ENCODE measurements at places on chromosomes 13 and 19. TPM values are rescaled to one million over a fixed set of nuclear protein-coding genes. Genes with fewer than 3 reads are reported as not detected.

Gene IFNL4
- total RNA-seq, result not detected

Gene OVOL3
- not detected for total RNA-seq

Gene ZNF43
- 10.0 TPM for total RNA-seq

Gene ZNF440
- 5.6 TPM for total RNA-seq

Gene CYP2A7
- total RNA-seq, result 0.36 TPM

Gene JOSD2
- total RNA-seq, result 34.6 TPM

Gene GRAMD1A
- 55.7 TPM for total RNA-seq

Gene KCNN4
- 0.71 TPM for total RNA-seq

Gene MBD3L3
- not detected for total RNA-seq

Gene LGI4
- total RNA-seq, result 29.0 TPM

Gene CEACAM7
- 0.49 TPM for total RNA-seq

Gene PDE4C
- total RNA-seq, result 5.4 TPM

Gene RDH8
- total RNA-seq, result not detected

Gene UQCR11
- total RNA-seq, result 81.1 TPM

Gene MOB3A
- 28.6 TPM for total RNA-seq

Gene C5AR2
- total RNA-seq, result 1.8 TPM

Gene ACTL9
- not detected for total RNA-seq

Gene PTPRS
- total RNA-seq, result 211 TPM

Gene TEX101
- not detected for total RNA-seq

- H3K4me3 ChIP-seq, result no peak overlapping the region
- DNase-seq, result no peak
- no peak overlapping the region for H3K27ac ChIP-seq
- H3K27me3 ChIP-seq, result peaks cover 3% of the 10 kb centered on the region
These were observed 13.9 kb downstream of the APLP1 start for GRCh38 chr19:35882114-35882832.

GRCh38 chr19:8609279-8610040, 1.1 kb downstream of the ADAMTS10 start:
- no peaks in the 10 kb centered on the region for H3K27me3 ChIP-seq
- H3K27ac ChIP-seq, result peak overlapping the region; percentile 81
- H3K36me3 ChIP-seq, result peaks cover 7% of the 10 kb centered on the region
- H3K4me1 ChIP-seq, result no peaks in the 10 kb centered on the region
- H3K4me3 ChIP-seq, result peak overlapping the region; percentile 80

DNA sequence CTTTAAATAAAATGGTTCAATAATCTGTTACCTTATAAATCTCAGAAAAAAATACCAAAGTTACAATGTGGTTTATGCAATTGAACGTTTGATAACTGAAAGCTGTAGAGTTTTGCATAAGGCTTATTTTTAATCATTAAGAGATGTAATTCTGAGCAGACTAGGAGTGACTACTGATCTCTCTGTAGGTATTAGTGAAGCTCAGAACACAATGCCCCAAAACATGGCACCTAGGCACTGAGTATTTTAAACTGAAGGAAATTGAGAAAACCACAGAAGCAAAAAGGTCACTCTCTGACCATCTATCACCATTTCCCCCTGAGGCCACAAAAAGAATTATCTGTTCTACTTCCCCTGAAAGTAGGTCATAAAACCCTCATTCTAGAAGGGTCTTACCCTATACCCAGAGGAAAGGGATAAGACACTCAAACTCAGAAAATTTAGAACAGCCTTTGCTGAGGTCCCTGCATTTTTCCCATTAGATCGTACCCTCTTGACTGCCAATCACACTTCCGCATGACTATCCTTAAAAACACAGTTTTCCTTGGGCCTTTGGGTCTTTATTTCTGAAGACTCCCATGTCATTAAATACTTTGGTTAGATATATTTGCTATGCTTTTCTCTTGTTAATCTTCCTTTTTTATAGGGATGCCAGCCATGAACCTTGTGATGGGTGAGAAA, 158.1 kb downstream of the PCDH9 start:
- H3K4me3 ChIP-seq, result no peak overlapping the region
- no peak for DNase-seq
- no peaks in the 10 kb centered on the region for H3K27me3 ChIP-seq
- no peak overlapping the region for H3K27ac ChIP-seq
- H3K4me1 ChIP-seq, result no peaks in the 10 kb centered on the region

- H3K27me3 ChIP-seq, result no peaks in the 10 kb centered on the region
- no peak overlapping the region for H3K4me3 ChIP-seq
- peaks cover 16% of the 10 kb centered on the region for H3K4me1 ChIP-seq
- no peak for DNase-seq
These were observed 152.4 kb downstream of the LMO7 start for GRCh38 chr13:75788481-75788981.

GRCh38 chr13:42625611-42626010, 51.7 kb downstream of the TNFSF11 start:
- no peak overlapping the region for H3K4me3 ChIP-seq
- DNase-seq, result no peak
- no peaks in the 10 kb centered on the region for H3K36me3 ChIP-seq
- H3K27me3 ChIP-seq, result no peaks in the 10 kb centered on the region
- H3K4me1 ChIP-seq, result no peaks in the 10 kb centered on the region

GRCh38 chr13:111908361-111908760, 158.6 kb upstream of the SOX1 start:
- DNase-seq, result peak; percentile 45
- no peak overlapping the region for H3K27ac ChIP-seq
- H3K36me3 ChIP-seq, result no peaks in the 10 kb centered on the region
- no peaks in the 10 kb centered on the region for H3K4me1 ChIP-seq

GRCh38 chr13:51113186-51113881, 2.3 kb upstream of the C13orf42 start:
- H3K4me1 ChIP-seq, result no peaks in the 10 kb centered on the region
- no peaks in the 10 kb centered on the region for H3K27me3 ChIP-seq

- H3K36me3 ChIP-seq, result peaks cover 82% of the 10 kb centered on the region
- DNase-seq, result peak; percentile 85
- H3K27me3 ChIP-seq, result no peaks in the 10 kb centered on the region
These were observed 12.4 kb downstream of the PRKD2 start for GRCh38 chr19:46704379-46705076.

DNA sequence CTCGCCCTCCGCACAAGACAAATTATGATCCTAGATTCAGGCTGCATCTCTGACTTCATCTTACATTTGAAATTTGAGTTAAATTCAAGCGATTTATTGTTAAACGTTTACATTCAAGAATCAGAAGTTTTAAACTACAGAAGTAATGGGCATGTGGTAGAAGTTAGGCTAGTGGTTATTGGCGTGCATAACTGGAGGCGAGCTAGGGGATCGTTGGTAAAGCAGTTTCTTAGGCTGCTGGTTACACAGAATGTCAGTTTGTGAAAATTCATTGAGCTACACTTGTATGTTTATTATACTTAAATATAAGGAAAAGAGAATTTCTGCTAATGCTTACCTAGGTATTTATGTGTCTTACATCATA, 733 bp upstream of the CDX2 start:
- H3K27me3 ChIP-seq, result peaks cover 99% of the 10 kb centered on the region
- no peak overlapping the region for H3K27ac ChIP-seq
- peaks cover 32% of the 10 kb centered on the region for H3K4me1 ChIP-seq
- H3K36me3 ChIP-seq, result no peaks in the 10 kb centered on the region

- peaks cover 14% of the 10 kb centered on the region for H3K4me1 ChIP-seq
- no peaks in the 10 kb centered on the region for H3K36me3 ChIP-seq
- no peak overlapping the region for H3K27ac ChIP-seq
- no peaks in the 10 kb centered on the region for H3K27me3 ChIP-seq
- no peak overlapping the region for H3K4me3 ChIP-seq
These were observed 619 bp upstream of the EXOC3L2 start for GRCh38 chr19:45245826-45246225.

DNA sequence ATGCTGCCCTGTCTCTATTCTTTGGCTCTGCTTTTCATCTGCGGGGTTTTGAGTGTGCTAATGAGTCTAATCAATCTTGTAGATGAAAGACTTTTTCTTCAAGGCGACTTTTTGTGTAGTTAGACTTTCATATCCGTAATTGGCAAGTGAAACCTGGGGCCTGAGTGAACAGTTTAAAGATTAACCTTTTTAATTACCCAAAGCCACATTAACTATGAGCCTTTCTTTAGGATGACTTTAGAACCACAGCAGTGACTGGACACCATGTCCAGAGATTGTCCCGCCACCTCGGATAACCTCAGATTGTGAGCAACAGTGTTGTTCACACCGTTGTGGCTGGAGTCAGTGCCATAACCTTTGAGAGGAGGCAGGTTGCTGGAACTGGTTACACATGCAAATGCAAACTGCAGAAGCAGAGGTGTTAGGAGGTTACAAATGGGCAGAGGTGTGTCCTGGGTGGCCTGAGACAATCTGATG, 58.7 kb downstream of the SIAH3 start:
- H3K4me3 ChIP-seq, result no peak overlapping the region
- no peak for DNase-seq
- no peaks in the 10 kb centered on the region for H3K36me3 ChIP-seq

DNA sequence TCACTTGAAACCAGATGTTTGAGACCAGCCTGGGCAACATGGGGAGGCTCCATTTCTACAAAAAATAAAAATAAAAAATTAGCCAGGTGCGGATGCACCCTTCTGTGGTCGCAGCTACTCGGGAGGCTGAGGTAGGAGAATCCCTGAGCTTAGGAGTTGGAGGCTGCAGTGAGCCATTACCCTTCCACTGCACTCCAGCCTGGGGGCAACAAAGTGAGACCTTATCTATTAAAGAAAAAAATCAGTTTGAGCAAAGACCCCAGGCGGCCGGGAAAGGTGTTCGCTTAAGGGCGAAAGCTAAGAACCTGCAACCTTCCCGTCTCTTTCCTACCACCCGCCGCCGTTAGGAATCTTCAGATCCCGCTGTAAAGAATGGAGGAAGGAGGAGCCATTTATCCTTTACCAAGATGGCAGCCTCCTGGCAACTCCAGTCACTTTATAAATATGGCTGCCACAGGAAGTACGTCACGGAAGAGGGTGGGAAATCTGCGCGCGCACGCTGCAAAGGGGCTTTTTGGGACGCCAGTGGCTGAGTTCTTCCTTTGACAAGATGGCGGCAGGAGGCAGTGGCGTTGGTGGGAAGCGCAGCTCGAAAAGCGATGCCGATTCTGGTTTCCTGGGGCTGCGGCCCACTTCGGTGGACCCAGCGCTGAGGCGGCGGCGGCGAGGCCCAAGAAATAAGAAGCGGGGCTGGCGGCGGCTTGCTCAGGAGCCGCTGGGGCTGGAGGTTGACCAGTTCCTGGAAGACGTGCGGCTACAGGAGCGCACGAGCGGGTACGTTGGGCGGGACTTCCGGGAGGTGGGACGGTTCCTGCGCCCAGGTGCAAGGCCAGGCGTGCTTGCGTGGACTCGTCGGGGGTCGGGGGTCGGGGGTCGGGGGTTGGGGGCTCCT, at the start of gene NOP53:
TSS of gene NOP53 (plus strand) at position 537 of the 892 bp plus-strand sequence. CDS start at position 551, 14 bp downstream.
- H3K4me1 ChIP-seq, result peaks cover 47% of the 10 kb centered on the region
- peak within 1 kb of the TSS; percentile 96 for H3K27ac ChIP-seq
- H3K27me3 ChIP-seq, result no peaks in the 10 kb centered on the region
- peak; percentile 99 for DNase-seq
- H3K4me3 ChIP-seq, result peak within 1 kb of the TSS; percentile 68

- H3K4me1 ChIP-seq, result no peaks in the 10 kb centered on the region
- no peak overlapping the region for H3K4me3 ChIP-seq
- no peaks in the 10 kb centered on the region for H3K27me3 ChIP-seq
- H3K36me3 ChIP-seq, result no peaks in the 10 kb centered on the region
- H3K27ac ChIP-seq, result no peak overlapping the region
- no peak for DNase-seq
These were observed 391.9 kb downstream of the IRS2 start for GRCh38 chr13:109394311-109394988.

DNA sequence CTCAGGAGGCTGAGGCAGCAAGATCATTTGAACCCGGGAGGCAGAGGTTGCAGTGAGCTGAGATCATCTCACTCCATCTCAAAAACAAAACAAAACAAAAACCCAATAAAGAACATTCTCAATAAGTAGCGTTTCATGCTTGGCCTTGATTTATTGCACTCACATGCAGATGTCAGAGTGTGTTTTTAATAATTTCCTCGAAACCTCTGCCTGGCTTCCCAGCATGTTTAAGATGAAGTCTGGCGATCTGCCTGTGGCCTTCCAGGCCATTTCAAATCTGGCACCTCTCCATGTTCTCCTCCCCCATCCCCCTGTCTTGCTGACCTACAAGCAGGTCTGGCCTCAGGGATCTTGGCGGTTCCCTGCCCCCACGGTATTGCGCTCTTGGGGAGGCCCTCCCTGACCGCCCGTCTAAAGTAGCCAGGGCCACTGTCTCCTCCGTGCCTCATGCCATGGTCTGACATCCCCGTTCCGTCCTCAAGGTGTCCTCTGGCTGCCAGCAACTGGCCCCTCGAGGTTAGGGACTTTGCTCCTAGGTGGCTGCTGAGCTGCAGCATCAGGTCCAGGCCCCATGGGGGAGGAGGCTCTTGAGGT, 1.6 kb downstream of the WDR88 start:
- H3K4me3 ChIP-seq, result no peak overlapping the region
- peaks cover 3% of the 10 kb centered on the region for H3K36me3 ChIP-seq
- H3K27ac ChIP-seq, result no peak overlapping the region
- no peaks in the 10 kb centered on the region for H3K4me1 ChIP-seq
- H3K27me3 ChIP-seq, result peaks cover 7% of the 10 kb centered on the region

DNA sequence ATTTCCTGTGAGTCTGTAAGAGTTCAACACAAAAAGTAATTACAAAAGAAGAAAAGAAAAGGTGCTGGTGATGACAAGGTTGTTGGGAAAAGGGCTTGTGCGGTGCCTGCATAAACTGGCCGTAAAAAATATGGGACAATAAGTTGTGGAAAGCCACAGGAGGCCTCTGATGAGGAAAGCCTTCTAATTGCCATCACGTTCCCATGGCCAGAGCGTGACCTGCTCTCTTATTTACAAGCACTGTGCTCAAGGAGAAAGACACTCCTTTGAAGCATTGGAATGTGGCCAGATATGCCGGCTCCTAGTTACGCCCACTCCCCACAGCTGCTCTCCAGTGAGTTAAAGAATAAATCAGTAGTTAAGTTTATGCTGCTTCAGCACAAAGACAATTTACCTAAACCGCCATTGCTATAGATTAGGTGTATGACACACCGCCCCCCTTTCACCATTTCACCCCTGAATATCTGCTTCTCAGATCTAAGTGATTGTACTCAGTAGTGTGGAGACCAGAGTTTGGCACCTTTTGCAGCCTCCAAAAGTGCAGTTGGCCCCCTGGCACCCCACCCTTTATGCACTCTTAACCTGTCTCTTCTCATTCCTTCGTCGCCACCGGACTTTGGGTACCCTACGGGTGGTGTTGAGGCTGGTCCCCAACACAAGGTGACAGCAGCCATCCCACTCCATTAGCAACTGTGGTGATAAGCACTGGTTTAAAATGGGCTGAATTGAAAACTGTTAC, 8.1 kb upstream of the PGLYRP1 start:
- H3K4me1 ChIP-seq, result no peaks in the 10 kb centered on the region
- H3K27ac ChIP-seq, result no peak overlapping the region
- DNase-seq, result no peak
- H3K4me3 ChIP-seq, result no peak overlapping the region
- no peaks in the 10 kb centered on the region for H3K36me3 ChIP-seq

GRCh38 chr19:6797646-6798045, 25.1 kb downstream of the VAV1 start:
- H3K36me3 ChIP-seq, result no peaks in the 10 kb centered on the region
- H3K27me3 ChIP-seq, result no peaks in the 10 kb centered on the region
- H3K4me3 ChIP-seq, result no peak overlapping the region
- H3K27ac ChIP-seq, result no peak overlapping the region
- H3K4me1 ChIP-seq, result no peaks in the 10 kb centered on the region
